T-helper 22 cell (primary cell): ENCODE measurements at places on chromosomes 6 and 20.

DNA sequence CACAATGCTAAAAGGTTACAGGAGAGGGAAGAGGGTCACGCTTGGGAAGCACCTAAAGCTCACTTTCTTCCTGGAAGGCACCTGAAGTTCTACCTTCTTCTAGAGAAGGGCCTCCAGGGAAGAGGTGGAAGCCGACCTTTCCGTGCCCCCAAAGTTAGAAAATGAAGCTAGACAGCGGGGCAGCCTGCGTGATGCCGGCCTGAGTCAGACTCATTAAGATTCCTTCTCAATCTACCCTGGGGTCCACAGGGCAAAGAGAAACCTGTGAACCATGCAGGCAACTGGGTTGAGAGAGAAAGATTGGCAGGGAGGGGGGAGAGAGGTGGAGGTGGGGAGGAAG lies 54.8 kb upstream of the CCDC167 start:
- no peak for DNase-seq

GRCh38 chr6:7568021-7568420 lies 22.0 kb upstream of the SNRNP48 start:
- DNase-seq = no peak

DNA sequence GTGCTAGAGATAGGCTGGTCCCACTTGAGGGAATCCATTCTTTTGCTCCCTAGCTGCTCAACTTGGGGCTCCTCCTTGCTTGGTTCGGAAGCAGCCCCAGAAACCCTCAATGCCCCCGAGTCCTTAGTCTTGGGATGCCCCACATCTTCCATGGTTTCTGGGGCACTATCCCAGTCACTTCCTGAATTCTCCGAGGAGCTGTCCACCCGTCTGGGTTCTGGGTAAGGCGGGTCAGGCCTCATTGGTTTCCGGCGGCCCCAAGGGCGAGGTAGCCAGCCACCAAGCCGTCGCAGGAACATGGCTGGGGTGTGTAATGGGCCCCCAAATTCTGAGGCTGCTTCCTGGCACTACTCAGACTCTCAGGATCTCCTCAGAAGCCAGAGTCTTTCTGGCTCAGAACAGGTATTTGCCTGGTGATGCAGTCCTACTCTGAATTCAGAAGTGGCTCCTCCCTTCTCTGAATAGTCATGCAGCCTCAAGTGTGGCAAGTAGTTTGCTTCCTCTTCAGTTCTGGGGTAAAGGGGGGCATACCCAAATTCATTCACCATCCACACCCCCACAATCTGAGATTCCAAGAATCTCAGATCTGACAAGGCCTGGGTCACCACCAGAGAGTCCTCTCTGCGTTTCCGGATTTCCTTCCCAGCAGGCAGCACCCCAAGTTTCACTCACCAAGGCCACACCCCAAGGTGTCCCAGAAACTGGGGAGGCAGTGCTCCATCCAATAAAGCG lies 763 bp downstream of the C6orf47 start:
- no peak for DNase-seq

DNA sequence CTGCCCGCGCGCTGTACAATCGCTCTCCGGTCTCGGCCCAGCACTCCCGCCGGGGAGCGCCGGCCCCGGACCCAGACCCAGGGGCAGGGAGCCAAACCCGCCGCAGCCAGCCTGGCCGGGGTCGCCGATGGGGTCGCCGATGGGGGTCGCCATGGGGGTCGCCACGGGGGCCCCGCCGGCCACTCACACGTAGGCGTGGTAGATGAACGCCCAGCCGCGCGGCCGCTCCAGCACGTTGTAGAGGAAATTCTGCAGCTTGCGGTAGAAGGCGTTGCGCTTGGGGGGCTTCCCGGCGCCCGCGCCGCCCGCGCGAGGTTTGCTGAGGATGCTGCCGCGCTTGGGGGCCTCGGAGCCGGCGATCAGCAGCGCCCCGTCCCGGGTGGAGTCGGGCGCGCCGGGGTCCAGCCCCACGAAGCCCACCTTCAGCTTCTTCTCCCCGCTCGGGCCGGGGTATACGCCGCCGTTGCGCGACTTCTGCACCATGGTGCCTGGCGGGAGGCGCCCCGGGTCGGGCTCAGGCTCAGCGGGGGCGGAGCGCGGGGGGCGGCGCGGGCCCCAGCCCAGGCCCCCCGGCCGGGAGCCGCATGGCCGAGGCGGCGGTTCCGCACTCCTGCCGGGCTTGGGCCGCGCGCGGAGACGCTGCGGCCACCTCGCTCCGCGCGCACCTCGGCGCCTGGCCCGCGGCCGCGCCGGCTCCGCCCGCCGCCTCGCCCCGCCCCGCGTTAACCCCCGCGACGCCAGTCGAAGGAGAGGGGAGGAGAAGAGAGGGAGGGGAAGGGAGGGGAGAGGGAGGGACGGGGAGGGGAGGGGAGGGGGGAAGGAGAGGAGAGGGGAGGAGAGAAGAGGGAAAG lies at the start of gene KCNQ2:
KCNQ2 (minus strand) TSS at position 675 of the 851 bp plus-strand sequence; CDS start at position 483, 192 bp downstream.
- DNase-seq = no peak

- peak; percentile 31 for DNase-seq
Observed at GRCh38 chr6:26240157-26241032, 124.6 kb upstream of the BTN3A2 start.

DNA sequence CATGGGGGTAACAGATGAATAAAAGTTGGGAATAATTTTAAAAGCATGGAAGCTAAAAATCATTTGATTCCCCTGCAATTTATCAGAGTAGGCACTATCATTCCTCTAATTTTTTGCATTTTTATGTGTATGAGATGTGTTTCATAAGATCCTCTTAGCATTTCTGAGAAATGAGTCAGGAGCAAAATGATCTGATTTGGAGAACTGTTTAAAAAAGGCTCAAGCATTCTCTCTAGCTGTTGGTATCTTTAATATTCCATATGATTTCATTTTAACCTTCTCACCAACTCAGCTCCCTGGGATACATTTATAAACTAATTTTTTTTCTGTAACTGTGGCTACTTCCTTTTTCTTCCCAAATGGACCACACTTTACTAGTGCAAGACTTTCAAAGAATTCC lies 60.9 kb downstream of the MCHR2 start:
- no peak for DNase-seq

- no peak for DNase-seq
Observed at GRCh38 chr6:149560736-149561135, 5.4 kb upstream of the GINM1 start.

DNA sequence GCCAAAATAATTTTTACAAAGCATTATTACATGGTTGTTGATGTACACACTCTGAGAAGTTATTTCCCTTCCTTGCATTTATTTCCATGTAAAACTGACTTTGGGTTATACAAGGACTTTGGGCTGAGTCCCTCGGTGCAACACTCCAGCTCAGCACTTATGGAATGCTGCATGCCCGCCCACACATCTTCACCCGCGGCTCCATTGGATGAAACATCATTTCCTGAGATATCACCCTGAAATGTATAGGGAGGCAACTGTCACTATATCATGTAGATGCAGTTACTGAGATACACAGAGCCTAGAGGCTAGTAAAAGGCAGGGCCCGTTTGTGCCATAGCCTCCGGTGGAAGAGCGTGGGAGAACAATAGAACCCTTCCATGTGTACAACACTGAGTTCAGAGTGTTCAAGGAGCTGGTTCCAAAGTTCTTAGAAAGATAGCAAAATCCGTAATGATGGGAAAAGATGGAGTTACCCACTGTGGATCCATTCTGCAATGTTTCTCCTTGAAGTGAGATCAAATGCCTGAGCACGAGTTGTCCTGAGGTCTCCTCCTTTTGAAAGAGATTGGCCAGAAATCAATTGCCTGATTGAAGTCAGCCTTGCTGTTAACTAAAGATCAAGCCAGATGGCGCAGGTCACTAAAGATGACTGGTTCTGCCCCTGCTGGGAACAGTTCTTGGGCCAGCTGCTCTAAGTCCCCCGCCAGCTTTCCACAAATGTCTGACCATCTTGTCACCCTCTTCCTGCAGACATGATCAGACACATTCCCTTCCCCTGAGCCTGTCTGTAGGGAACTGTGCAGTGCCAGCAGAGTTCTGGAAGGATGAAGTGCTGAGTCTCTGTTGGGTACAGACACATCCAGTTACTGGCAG lies 100.9 kb upstream of the IYD start:
- DNase-seq = no peak

- DNase-seq = no peak
Observed at GRCh38 chr6:34657037-34657306, 39.6 kb downstream of the ILRUN start.

GRCh38 chr20:187733-188132 lies 1.8 kb downstream of the DEFB128 start:
- DNase-seq = no peak

DNA sequence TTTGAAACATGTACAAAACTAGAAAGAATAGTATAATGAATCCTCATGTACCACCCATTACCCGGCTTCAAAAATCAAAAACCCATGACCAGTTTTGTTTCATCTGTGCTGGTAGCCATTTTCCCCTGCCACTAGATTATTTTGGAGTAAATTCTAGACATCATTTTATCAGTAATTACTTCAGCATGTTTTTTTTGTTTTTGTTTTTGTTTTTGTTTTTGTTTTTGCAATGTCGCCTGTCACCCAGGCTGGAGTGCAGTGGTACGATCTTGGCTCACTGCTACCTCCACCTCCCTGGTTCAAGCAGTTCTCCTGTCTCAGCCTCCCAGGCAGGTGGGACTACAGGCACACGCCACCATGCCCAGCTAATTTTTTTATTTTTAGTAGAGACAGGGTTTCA lies 8.0 kb upstream of the PKIG start:
- DNase-seq = no peak

DNA sequence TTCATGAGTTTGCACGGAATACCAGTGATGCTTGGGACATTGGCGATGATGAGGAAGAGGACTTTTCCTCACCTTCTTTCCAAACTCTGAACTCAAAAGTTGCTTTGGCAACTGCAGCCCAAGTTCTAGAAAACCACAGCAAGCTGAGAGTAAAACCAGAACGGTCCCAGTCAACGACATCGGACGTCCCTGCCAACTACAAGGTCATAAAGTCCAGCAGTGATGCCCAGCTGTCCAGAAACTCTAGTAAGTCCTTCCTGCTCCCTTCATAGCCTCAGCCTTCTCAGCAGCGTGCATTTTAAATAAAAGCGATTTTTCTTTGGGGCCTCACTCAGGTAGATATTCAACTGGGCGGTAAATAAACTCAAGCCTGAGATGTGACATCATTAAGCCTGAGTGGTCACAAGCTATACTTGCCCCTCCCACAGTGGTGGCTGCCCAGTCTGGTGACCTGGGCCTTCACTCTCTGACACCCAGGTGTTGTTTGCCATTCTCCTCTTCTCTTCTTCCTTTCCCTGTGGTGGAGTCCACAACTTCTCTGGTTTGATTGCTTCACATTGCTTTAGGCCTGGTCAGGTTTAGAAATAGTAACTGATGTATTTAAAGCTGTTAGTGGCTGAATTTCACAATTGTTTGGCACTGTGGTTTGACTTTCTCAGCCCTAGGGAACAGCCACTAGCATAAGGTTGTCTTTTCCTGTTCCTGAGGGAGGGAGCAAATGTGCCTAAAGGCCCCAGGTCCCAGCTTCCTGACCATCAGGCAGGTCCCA lies 21.6 kb upstream of the TMEM217 start:
- no peak for DNase-seq

DNA sequence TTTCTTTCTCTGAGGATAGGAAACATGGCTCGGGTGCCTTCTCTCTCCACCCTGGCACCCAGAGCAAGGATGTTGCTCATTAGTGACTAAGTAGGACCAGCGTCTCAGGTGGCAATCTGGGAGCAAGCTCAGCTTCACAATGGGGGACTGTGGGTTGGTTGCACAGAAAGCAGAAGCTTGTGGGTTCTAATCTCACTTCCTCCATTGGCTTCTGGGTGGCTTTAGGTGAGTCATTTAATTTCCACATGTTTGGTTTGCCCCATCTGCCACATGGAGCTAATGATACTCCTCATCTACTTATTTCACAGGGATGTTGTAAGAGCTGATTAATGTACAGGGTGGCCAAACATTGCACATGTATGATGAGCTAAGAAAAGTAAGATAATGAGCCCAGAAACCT lies 54.8 kb upstream of the AKIRIN2 start:
- no peak for DNase-seq

GRCh38 chr20:44532981-44533331 lies 11.1 kb upstream of the SERINC3 start:
- DNase-seq = no peak

DNA sequence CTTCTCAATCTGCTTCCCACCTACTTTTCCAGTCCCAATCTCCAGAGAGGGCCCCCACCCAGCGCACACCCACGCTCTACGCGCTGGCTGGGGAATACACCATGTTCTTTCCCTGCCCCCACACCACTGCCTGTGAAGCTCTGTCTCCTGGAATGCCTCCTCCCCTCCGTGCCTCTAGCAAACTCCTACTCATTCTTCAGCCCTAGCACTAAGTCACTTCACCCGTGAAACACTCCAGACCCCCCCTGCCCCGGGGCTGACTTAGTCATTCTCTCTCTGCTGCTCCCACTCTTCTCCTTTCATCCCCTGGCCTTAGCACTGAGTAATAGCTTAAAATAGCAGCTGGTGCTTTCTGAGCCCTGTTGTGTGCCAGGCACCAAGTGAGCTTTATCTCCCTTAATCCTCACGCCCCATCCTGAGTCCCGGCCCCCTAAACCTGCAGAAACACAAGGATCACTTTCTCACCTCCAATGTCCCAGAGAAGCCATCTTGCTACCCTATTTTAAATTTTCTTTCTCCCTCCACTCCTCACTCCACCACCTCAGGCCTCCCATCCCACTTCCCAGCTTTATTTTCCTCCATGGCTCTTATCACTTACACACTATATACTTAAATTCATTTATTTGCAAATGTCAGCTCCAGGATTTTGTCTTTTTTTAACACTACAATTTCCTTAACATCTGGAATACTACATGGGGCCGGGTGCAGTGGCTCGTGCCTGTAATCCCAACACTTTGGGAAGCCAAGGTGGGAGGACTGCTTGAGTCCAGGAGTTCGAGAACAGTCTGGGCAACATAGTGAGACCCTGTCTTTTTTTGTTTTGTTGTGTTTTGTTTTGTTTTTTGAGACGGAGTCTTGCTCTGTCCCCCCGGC lies 6.3 kb upstream of the PARD6B start:
- DNase-seq = no peak

DNA sequence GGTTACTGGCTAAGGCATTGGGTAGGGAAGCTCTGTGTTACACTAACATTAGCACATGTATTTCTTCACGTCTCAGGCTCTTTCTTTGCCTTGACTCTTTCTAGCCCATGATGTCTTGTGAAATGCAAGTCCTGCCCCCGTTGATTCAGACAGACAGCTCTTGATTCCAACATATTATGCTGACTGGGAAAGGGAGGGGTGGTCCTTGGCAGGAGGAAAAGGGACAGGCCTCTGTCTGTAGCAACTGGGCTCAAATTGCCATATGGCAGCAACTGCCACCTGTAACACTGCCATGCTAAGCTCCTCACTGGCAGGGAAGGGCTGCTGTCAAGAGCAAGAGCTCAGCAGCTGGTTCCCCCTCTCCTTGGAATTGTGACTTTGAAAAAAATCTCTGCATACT lies 5.7 kb upstream of the KCNK15 start:
- no peak for DNase-seq

- no peak for DNase-seq
Observed at GRCh38 chr6:161407115-161407514, 133.3 kb upstream of the AGPAT4 start.
